ENCODE measurements at places on chromosomes 1 and 21. TPM values are rescaled to one million over a fixed set of nuclear protein-coding genes. Genes with fewer than 3 reads are reported as not detected.

GRCh38 chr1:64163431-64163830 lies 40.0 kb upstream of the UBE2U start:
- no peak for DNase-seq

GRCh38 chr1:159581422-159581821 lies 6.2 kb upstream of the APCS start:
- no peak for DNase-seq

GRCh38 chr1:217562229-217562878 lies 68.5 kb downstream of the GPATCH2 start:
- DNase-seq, result no peak

DNA sequence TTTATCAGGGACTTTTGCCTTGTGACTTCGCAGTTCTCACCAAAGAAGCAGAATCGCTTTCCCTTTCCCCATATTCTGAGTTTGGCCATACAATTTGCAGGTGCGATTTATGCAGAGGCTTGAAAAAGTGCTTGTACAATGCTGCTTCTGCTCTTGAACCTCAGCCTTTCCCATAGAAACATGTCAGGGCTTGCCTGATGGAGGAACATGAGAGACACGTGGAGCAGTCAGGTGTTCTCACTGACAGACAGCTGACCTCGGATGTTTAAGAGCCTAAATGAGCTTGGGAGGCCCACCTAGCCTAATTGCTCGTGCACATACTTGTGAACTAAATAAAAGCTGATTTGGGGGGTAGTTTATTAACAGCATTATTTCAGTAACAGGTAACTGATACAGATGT lies 290.0 kb downstream of the S1PR1 start:
- DNase-seq, result no peak

GRCh38 chr1:247409869-247410544 lies 6.0 kb upstream of the NLRP3 start:
- no peak for DNase-seq

DNA sequence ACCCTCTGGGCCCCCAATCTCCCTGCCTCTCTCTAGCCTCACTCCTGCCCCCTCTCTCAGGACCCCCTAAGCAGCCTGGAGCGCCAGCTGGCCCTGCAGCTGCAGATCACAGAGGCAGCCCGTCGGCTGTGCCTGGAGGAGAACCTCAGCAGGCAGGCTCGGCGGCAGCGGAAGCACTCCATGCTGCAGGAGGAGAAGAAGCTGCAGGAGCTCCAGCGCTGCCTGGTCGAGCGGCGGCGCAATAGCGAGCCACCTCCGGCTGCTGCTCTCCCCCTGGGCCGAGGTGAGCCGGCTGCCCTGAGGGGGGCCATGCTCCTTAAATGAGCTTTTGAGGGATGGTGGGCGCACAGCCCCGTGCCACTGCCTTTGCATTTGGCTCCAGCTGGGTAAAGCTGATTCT lies 6.2 kb downstream of the INAVA start:
- DNase-seq, result no peak

GRCh38 chr21:37253991-37254390 lies 13.1 kb downstream of the VPS26C start:
- no peak for DNase-seq

- DNase-seq, result no peak
Measured at GRCh38 chr1:181319907-181320306, 163.4 kb upstream of the CACNA1E start.

DNA sequence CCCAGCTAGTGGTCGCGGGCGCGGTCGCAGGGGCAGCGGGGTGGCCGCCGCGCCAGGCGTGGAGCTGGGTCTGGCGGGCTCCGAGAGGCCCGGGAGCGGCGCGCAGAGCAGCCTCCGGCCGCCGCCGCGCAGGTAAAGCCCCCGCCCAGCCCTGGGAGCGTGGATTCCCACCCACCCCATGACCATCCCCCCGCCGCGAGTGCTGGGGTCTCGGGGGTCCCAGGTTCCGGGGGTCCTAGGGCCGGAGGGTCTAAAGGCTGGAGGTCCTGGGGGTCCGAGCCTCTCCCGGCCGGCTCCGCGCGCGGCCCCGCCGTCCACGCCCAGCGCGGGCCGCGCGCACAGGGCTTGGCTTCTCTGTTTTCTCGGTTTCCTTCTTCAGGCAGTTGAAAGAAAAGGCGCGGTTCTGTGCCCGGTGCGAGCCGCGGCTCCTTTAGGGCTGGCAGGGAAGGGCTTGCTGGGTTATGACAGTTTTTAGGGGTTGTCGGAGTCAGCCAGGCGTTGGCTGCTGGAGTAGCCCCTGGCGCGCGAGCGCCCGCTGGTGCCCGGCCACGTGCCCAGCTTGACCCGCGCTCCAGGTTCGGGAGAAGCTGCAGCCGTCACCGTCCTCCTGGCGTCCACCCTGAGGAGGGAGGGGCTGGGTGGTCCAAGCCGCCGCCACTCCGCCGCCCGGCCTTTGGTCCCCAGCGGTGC lies 359 bp downstream of the LRRC3 start:
- peak; percentile 57 for DNase-seq

- no peak for DNase-seq
Measured at GRCh38 chr1:180603850-180604226, 28.0 kb upstream of the XPR1 start.

DNA sequence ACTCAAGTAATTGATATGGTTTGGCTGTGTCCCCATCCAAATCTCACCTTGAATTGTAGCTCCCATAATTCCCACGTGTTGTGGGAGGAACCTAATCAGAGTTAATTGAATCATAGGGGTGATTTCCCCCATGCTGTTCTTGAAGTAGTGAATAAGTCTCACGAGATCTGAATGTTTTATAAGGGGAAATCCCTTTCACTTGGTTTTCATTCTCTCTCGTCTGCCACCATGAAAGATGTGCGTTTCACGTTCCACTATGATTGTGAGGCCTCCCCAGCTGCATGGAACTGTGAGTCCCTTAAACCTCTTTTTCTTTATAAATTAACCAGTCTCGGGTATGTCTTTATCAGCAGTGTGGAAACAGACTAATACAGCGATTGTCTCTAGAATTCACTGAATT lies 135.4 kb downstream of the BACH1 start:
- no peak for DNase-seq

GRCh38 chr1:54774820-54775498 lies 10.6 kb upstream of the PARS2 start:
- peak; percentile 85 for DNase-seq

GRCh38 chr1:26799479-26800142 lies 11.9 kb downstream of the PIGV start:
- peak; percentile 53 for DNase-seq

GRCh38 chr21:44020551-44020950 lies 8.4 kb downstream of the TRAPPC10 start:
- DNase-seq, result no peak

DNA sequence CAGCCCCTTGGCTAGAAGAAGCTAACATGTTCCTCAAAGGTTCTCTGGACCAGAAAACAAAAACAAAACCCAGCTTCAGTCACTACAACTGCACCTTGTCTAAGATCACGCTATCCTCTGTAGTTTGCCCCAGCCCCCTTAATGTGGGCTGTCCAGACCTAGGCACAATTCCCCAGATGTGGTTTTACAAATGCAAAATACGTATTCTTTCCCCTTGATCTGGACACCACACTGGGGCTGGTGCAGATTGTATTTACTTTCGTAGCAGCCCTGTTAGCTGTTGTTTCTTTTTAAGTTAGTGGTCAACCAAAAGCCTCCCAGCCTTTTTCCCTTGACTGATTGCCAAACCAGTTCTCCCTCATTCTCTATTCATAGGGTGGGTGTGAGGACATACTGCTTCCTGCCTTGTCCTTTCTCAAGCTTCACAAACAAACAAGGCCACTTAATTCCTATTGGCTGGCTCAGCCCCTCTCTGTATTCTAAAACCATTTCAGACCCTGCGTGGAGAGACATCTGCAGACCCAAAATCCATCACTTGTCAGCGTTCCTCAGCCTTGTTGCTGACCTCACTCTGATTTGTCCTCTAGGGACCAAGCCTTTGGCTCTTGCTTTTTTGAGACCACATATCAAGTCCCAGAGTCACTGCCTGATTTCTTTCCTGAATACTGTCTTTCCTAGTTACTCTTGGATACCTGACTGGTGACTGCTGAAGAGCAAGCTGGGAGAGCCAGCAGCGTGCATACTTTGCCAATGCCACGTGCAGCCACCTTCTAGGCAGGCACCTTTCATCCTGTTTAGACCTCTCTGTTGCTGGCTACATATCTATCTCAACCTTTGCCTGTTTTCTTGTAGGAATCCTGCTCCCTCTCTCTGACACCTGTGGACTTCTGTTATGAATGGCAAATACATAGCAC lies 96.4 kb upstream of the RAB3GAP2 start:
- DNase-seq, result no peak

DNA sequence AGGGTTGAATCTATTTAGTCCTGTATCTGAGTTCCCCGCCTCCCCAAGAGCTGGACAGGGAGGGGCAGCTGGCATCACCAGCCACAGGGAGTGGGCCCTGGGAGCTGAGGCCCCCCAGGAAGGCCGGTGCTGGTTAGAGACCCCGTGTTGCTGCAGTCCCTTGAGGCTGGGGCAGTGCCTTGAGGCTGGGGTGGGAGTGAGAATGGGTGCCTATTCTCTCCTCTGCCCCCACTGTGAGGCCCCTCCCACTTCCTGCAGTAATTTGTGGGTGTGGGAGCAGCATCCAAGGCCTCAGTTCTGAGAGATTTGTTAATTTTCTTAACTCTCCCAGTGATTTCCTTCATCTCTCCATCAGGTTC lies 2.5 kb upstream of the TRAPPC3 start:
- no peak for DNase-seq

PGLYRP3 gene
- total RNA-seq, result not detected

ACTA1 gene
- 1.2 TPM for total RNA-seq

SPRR2G gene
- total RNA-seq, result not detected

PADI3 gene
- 0.63 TPM for total RNA-seq

SYF2 gene
- total RNA-seq, result 38.2 TPM
